ENCODE measurements at places on chromosomes 7 and 10.
A peak's percentile ranks its signal among the peaks of the same experiment; 100 is the strongest.

GRCh38 chr10:131644289-131644688, 256.5 kb upstream of the PPP2R2D start:
- DNase-seq, result peak; percentile 55

- DNase-seq, result no peak
Measured at GRCh38 chr7:134744569-134744968, 34.9 kb upstream of the CALD1 start.

DNA sequence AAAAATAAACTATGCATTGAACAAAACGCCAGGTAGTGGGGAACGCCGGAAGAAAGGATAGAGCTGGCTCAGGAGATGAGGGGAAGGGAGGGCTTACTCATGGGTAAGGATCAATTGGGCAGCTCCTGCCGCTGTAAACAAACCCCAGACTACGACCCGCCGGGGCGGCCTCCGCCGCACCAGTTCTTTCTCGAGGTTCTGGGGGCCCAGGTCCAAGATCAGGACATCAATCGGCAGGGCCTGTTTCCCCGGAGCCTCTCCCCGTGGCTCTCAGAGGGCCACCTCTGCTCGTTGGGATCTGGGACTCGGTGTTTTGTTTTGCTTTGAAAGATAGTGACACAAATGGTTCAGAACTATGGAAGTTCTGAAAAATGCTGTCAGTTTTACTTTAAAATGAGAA, 140.4 kb downstream of the ELFN1 start:
- DNase-seq, result no peak

- DNase-seq, result no peak
Measured at GRCh38 chr7:107726356-107727130, 17.4 kb upstream of the CBLL1 start.

All from anterior cingulate cortex (tissue), 58 donors.